ENCODE measurements at places on chromosomes 5 and 9.

DNA sequence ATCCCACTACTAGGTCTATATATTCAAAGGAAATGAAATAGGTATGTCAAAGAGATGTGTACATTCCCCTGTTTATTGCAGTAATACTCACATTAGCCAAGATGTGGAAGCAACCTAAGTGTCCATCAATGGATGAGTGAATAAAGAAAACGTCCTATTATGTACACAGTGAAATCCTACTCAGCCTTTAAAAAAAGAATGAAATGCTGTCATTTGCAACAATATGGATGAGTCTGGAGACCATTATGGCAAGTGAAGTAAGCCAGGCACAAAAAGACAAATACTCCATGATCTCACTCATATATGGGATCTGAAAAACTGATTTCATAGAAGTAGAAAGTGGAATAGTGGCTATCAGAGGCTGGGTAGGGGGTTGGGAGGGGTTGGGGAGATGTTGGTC lies 909.1 kb upstream of the DMAC1 start:
- no peak for DNase-seq

DNA sequence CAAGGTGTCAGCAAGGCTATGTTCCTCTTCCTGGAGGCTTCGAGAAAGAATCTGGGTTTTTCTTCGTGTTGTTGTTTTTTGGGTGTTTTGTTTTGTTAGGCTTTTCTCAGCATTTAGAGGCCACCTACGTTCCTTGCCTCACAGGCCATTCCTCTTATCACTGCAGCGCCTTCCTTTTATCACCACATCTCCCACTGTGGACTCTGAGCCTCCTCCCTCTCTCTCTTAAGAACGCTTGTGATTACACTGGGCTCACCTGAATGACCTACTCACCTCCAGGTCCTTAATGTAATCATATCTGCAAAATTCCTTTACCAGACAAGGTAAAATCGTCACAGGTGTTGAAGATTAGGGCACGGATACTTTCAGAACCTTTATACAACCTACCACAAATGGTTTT lies 340.8 kb downstream of the DTWD2 start:
- DNase-seq: no peak

DNA sequence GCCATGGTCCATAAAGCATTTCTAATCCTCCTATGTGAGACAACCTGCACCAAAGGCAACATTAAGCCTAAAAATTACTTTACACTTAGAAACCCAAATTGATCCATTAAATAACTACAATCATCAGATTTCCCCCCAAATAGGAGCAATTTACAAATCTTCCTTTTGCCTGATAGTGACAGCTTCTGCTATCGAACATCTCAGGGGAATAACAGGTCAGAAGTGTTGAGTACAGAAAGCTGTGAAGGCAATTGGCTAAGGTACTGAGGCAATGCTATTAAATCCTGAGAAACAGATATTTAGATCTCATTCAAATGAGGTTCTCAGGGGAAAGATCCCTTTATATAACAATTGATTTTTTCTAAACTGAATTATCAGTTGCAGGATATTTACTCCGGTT lies 141.1 kb downstream of the PIK3R1 start:
- DNase-seq: no peak

- no peak for DNase-seq
These were observed 69.8 kb upstream of the RNU6ATAC start for GRCh38 chr9:134234001-134234660.

DNA sequence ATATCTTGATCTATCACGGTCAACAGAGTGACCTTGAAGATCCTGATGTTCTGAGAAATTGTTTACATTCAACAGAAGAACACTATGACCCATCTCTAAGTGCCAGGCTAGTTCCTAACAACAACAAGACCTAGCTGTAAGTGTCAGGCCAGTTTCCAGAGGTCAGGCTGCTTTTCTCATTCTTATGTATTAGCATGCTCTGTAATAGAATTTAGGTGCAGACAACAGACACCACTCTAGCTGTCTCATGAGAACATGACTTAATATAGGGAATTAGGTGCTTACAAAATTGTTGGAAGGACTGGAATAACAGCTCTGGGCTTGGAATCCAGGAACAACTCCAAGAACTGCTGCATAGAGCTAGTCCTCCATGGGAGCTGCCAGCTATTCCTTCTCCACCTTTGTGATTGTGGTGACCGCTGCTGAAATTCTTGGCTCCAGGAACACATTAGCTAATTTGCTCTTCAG lies 138.7 kb downstream of the SNX18 start:
- no peak for DNase-seq

DNA sequence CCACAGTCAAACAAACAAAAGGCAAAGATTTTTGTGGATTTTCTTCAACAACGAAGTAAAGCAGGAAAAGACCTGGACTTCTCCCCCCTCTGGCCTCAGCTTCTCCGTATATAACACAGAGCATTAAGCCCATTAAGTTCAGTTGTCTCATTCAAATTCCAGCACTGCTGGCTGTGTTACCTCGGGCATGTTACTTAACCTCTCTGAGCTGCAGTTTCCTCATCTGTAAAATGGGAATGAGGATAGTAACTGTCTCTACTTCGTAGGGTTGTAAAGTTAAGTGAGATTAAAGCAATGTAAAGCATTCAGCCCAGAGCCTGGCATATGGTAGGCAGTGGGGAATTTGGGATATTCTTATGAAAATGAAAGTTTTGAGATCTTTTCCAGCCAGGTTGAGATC lies 92.7 kb upstream of the SMIM23 start:
- DNase-seq: no peak

DNA sequence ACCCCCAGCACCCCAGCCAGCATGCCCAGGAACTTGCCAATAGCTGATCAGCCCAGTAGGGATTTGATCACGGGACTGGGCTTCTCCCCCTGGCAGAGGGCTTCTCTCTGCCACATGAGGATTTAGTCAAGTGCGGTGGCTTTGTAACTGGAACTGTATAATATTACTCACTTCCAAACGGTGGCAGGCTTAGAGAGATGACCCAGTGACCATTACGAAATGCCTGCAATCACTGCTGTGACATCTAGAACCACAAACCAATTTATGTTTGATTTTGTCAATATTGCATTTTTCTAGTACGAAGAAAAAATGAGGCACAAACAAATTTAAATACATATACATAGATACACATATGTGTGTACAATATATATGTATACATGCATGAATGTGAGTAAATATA lies 192.1 kb downstream of the ERCC6L2 start:
- peak; percentile 79 for DNase-seq

DNA sequence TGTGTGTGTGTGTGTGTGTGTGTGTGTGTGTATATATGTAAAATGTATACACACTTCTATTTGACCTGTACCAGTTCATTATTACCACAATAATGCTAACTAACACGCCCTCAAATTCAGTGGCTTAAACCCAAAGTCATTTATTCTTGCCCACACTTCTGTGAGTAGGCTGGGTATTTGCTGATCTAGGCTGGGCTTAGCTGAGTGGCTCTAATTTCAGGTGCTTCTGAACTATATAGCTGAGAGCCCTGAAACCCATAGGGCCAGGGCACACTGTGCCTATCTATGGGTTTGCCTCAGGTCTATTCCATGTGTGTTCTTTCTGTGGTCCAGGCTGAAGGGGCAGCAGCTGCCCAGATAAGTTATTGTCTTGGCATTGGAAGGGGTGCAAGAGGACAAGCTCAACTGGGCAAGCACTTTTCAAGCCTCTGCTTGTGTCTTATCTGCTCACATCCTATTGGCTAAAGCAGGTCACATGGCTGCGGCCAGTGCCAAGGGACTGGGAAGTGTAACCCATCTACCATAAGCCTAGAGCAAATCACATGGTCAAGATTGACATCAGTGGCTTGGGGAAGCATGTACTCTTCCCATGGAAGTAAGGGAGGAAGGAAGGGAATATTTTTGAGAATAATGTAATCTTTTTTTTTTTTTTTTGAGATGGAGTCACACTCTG lies 139.9 kb downstream of the PALM2AKAP2 start:
- DNase-seq: no peak

DNA sequence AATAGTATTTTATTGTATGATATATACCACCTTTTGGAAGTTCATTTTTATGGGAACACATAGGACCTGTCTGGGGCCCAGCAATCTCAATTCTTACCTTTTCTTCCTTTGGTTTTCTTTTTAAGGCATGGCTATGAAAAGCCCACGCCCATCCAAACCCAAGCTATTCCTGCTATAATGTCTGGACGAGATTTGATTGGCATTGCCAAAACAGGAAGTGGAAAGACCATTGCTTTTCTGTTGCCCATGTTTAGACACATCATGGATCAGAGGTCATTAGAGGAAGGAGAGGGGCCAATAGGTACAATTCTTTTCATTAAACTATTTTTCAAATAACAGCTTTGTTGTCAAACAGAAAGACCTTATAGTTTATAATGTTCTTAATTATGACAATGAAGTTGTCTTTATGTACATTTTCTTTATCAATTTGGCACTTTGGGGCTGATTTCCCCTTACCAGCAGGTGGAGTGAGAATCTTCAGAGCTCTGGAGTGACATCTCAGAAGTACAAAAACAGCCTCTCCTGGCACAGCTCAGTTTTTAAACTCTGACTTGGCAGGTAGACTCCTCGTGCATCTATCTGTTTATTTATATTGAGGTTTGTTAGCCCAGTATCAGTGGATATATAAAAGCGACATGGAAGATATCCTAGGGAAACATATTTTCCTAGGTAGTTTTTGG lies 25.8 kb downstream of the DDX46 start:
- DNase-seq: no peak

DNA sequence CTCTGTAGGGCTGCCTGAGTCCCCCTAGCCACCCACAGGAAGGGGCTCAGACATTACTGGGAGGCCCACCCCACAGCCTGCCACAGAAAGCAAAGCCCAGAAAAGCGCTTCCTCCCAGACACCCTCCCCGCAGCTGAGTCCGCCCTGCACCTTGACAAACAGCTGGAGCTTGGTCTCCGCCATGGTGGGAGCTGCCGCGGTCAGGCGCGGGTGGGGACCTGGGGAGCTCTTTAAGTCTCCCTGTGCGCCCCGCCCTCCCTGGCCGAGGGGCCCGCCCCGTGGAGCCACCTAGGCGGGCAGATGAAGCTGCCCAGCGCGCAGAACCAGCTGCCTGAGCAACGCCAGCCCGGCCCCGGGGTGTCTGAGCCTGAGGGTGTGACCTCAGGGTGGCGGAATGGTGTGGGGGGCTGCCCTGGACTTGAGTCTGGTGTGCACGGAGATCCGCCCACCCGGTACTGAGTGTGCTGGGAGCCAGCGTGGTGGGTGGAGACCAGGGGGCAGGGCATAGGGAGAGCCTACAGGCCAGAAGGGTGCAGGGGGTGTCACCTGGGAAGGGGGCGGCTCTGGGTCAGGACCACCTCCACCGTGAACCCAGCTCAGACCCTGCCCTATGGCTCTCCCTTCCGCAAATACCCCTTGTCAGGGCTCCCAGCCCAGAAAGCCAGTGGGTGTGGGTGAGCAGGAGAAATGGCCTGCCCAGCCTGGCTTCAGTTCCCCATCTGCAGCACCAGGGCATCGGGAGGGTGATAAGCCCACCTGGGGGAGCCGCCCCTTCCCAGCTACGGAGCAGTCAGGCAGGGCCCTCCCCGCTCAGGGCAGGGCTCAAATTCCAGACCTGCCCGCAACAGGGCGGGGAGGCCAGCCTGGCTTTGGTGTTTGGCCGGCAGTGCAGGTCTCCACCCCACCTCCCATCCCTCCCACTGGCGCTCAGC lies at the start of gene CLIC3:
CLIC3 (minus strand) TSS at position 208 of the 932 bp plus-strand sequence; CDS start at position 183, 25 bp downstream.
- DNase-seq: peak; percentile 51

DNA sequence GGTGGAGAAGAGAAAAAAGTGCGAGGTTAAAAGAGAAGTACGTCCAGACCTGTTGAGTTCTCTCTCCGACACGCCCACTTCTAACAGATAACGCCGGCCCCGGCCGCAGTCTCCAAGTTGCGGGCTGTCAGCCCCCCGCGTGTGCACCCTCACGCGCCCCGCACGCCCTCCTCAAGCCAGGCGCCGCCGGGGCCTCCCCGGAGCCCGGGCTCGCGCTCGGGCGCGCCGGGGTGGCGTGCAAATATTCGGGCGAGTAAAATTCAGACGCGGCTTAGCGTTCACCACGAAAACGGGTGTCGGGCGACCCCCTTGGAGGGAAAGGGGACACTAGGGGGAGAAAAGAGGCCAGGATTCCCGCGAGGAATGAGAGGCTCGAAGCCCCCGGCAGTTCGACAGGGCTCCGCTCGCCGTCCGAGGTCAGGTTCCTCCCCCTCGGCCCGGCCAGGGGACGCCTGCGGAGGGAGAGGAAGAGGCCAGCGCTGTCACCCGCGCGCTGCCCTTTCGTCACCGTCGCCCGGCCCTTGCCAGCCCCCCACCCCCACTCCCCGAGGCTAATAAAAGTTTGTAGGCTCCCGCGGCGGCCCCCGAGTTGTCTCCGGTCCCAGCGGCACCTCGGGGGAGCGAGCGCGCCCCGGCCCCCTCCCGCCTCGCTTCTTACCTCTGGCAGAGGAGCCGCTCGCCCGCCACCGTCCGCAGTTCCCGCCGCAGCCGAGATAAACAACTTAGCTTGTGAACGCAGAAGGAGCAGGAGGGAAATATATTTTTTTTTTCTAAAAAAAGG lies 743 bp downstream of the NR3C1 start:
- DNase-seq: peak; percentile 50

GRCh38 chr5:146340260-146341081 lies 1.8 kb downstream of the POU4F3 start:
- DNase-seq: peak; percentile 49

DNA sequence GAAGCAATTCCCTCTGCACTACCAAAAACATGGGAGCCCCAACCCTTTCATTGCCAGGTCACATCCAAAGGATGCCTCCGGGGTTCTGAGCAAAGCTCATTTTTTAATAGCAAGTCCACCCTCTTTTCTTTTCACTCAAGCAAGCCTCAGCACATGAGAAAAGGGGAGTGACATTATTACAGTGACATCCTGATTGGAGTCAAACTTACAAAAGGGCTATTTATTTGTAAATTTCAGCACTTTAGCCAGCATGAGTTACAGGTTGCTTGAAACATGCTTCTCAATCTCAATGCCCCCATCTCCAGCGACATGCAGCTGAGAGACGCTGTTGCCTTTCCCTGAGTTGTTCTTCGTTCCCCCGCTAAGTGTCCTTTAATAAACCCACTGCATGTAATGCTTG lies 238.4 kb upstream of the PANK3 start:
- DNase-seq: no peak

DNA sequence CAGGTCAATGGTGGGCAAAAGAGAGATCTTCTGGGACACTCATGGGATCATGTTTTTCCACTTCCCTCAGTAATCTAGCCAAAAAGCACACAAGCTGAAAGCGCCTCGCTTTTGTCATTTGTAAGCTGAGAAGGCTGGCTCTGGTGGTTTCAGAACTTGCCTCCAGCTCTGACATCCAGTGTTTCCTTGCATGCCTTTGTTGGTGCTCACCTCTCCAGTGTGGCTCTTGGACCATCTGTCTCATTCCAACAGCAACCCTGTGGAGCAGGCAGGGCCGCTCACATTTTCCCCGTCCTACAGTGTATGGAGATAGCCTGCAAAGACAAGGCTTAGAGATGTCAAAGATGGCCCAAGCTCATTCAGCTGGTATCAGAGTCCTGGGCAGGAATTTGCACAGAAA lies 160.8 kb upstream of the KLF4 start:
- DNase-seq: no peak

- no peak for DNase-seq
These were observed 16.6 kb upstream of the HEMGN start for GRCh38 chr9:97954550-97954989.

DNA sequence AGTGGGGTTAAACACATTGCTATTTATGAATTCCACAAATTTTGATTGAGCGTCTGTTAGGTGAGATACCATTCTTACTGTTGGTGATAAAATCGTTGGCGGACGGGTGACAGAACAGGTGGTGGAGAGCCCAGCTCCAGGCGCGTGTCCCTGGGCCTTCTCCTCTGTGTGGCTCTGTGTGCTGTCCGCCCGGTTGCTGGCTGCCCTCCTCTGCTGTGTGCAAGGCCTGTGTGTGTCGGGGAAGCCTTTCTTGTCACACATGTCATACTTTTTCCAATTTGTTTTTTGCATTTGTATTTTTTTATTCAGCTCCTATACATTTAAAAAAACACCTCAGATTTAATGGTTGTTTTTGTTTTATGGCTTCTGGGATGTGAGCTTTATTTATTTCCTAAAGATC lies 33.9 kb downstream of the TENT4A start:
- DNase-seq: no peak

All from MV-4-11 (cell line).